ENCODE measurements at places on chromosomes 5 and 9. TPM values are rescaled to one million over a fixed set of nuclear protein-coding genes. Genes with fewer than 3 reads are reported as not detected.

GRCh38 chr5:125100951-125101350, 354.5 kb upstream of the ZNF608 start:
- DNase-seq = no peak

DNA sequence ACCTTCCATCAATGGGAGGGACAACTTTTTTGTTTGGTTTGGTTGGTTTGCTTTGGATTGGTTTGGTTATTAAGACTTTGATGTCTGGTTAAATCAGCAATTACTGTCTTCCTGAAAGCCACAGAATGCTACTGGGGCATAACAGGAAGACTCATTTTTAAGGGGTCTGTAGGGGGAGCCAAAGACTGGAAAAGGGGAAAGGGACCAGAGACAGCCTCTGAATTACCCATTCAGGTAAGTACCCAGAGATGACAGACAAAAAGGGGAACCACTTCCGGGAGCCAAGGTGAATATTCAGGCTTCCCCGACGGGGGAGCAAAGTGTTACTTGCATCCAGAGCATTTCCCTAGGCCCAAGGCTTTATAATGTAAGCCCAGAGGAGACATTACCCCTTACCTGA, 4.6 kb upstream of the FEM1C start:
- DNase-seq = no peak

GRCh38 chr9:129569502-129570449, 51.1 kb downstream of the C9orf50 start:
- no peak for DNase-seq

DNA sequence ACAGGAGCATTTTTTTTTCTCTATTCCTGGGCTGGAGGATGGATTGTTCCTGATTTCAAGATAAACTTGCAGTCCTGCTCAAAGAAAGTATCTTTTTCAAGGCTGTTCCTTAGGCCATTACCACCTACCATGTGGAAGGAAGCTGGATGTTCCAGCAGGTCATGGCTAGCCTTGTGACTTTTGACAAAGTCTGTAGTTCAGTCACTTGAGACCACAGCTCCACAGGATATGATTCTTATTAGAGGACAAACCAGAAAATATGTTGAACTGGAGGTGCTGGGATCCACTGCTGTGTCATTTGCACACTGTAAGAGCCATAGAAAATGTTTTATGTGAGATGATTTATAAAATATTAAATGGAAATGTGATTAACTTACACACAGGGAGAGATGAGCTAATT, 184.2 kb upstream of the ACO1 start:
- DNase-seq = no peak

The ATOSB gene
- 41.6 TPM for total RNA-seq

The IFNE gene
- 0.34 TPM for total RNA-seq

The IGFBPL1 gene
- 2.5 TPM for total RNA-seq

Data from kidney epithelial cell (primary cell).